ENCODE measurements at places on chromosomes 3 and 15.

- DNase-seq = no peak
Observed at GRCh38 chr15:40428185-40428584, 12.6 kb upstream of the BAHD1 start.

DNA sequence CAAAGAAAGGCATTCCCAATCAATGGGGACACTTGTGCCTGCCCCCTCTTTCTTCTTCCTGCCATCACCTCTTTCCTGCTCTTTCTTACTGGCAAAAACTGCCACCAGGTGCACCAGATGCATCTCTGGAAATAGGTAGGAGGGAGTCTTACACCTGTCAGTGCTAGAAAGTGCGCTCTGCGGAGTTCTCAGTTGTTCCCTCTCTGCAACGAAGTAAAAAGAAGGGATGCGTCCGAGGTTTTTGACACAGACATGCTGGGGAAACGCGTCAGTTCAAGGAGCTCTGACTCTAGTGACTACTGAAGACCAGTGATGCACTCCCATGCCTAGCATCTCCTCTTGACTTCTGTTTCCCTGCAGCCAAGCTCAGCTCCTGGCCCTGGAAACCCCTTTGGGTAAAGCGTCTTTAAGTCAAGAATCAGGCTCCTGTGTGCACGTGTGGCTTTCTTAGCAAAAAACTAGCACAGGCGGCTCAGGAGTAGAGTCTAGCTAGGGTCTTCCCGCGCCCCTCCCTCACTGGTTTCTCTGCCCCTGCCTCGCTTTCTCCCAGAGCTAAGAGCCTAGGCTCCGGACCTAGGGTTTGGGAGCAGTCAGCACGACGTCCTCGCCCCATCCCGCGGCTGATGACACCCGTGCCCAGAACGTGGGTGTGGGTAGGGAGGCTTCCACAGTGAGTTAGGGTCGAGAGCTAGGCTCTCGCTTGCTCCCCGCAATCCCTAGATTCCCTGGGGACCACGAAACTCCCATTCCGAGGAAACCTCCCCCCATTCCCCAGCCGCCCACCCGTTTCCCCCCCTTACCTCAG lies 564 bp upstream of the GRM7 start:
- DNase-seq = no peak

DNA sequence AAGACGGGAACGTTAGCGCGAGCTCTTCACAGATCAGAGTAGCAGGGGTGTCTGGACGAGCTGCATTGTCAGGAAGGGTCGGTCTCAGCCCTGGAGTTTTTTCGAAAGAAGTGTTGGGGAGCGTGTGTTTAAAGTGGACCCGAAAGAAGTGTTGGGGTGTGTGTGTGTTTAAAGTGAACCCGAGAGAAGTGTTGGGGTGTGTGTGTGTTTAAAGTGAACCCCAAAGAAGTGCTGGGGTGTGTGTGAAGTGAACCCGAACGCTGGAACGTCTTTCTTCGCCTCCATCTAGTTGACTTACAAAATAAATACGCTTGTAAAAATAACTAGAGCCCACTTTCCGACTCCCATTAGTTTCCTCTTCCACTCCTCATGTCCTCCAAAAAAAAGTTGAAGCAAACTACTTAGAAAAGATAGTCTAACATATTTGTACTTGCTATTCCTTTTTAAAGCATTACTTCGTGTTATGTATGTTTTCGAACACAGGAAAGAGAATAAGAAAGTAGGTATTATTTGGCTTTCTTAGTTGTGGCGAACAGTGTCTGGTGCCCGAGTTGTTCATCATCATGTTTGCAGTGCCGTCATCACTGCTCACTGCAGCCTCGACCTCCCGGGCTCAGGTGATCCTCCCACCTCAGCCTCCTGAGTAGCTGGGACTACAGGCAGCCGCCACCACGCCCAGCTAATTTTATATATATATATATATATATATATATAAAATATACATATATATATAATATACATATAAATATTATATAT lies 1.0 kb downstream of the LRCH3 start:
- no peak for DNase-seq

DNA sequence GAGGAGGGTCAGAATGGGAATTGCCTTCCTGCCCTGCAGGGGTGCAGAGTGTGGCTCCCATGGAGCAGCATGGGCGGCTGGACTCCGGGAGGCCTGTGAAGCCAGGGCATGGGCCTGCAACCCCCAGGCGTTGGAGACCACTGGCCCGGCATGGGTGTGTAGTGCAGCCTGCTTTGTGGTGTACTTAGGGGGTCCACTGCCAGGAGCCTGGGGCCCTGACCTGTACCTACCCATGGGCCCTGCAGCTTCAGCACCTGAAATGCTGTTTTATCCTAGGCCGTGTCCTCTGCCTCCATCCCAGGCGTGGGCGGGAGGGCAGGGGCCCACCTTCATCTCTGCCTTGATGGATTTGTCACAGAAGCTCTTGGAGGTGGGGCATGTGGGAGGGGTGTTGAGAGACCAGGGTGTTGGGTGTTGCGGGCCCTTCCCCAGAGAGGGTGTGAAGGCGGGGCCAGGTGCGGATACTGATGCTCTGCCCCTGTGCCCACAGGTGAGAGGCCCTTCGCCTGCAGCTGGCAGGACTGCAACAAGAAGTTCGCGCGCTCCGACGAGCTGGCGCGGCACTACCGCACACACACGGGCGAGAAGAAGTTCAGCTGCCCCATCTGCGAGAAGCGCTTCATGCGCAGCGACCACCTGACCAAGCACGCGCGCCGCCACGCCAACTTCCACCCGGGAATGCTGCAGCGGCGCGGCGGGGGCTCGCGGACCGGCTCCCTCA lies 45.0 kb downstream of the KLF13 start:
- DNase-seq = no peak

DNA sequence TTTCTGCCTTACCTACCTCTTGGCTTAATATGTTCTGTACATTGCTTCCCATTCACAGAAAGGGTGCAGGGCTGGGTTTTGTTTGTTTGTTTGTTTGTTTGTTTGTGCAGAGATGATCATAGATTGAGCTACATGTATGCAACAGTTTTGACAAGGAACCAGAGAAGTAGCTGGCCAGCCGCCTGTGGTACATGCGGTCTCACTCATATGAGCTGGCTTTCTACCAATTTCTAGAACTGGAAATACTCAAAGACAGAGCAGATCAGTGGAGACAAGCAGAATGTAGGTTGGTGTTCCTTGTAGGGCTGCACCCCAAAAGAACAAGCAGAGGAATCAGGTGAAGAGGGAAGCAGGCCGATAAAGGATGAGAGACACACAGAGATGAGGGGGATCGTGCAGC lies 502.7 kb downstream of the SOX2 start:
- DNase-seq = no peak

- DNase-seq = no peak
Observed at GRCh38 chr3:7207928-7208327, 347.0 kb downstream of the GRM7 start.

GRCh38 chr15:57098896-57099295 lies 180.5 kb downstream of the TCF12 start:
- DNase-seq = no peak

DNA sequence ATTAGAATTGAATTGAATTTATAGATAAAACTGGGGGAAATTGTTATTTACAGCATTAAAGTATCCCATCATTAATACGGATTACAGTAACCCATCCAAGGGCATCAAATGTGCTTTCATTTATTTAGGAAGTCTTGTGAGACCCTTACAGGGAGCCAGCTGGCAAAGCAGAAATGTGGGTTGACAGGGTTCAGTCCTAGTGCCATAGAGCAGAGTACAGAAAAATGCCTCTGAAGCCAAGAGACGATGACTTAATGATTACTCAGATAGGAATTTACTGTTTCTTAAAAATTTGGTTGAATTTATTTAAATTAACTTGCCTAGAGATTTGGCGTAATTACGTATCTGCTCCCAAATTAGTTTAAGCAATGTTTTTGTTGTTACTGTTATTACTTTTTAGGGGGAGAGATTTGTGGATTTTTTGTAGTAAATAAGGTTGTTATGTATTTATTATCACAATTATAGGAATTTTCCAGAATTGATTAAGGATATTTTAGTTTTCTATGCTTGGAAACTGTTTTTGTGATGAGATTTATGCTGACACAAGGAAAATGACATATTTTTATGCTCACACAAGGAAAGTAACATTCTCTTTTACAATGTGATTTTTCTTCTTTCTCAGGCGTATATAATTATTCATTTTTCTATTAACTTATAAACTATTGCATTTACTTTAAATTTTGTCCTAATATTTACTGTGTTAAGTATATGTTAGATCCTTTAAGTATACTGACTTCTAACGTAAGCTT lies 152.0 kb downstream of the EPHA6 start:
- DNase-seq = no peak

GRCh38 chr3:115626006-115626409 lies 2.7 kb downstream of the GAP43 start:
- DNase-seq = peak; percentile 12

Measured in DMS 273 treated with DMSO at 0.1 percent for 48 hours (cell line).